ENCODE measurements at places on chromosomes 2 and 18. TPM values are rescaled to one million over a fixed set of nuclear protein-coding genes. Genes with fewer than 3 reads are reported as not detected.

ADGRF3 gene
- total RNA-seq, result not detected

DNA sequence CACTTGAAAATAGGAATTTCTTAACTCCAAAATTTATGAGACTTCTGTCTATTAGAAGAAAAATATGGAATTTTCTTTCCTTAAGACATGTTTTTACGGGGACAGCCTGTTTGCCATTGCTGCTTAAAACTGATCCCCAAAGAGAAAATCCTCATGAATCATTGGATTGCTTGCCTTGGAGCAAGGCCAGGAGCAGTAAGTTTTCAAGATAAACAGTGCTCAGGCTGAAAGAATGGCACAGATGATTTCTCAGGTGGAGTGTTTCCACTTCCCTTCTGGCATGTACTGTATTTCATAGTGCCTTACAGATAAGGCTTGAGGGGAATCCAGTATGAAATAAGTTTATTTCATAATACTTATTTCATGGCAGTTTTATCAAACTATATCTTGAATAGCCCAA, 74.3 kb upstream of the MMADHC start:
- H3K4me3 ChIP-seq, result no peak overlapping the region
- H3K27me3 ChIP-seq, result no peaks in the 10 kb centered on the region
- no peaks in the 10 kb centered on the region for H3K36me3 ChIP-seq
- no peaks in the 10 kb centered on the region for H3K4me1 ChIP-seq
- no peak overlapping the region for H3K27ac ChIP-seq
- no peak for DNase-seq

CD302 gene
- total RNA-seq, result not detected

DNA sequence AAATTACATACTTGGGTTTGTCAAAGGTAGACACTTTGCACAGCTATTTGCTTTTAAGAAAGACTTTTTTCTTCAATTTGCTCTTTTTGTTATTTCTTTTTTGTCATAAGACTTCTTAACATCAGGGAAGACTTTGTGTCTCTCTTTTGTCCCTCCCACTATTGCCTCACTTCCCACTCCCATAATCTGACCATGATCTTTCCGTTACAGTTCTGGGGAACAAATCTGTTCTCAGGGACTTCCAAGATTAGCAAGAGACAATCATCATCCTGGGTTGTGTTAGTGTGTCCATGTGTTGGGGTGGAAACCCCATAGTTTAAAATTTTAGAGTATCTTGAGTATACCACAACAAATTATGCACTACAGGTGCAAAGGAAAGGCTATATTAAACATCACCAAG, 75.3 kb downstream of the REV1 start:
- H3K27ac ChIP-seq, result no peak overlapping the region
- peaks cover 59% of the 10 kb centered on the region for H3K36me3 ChIP-seq
- H3K4me1 ChIP-seq, result no peaks in the 10 kb centered on the region
- no peaks in the 10 kb centered on the region for H3K27me3 ChIP-seq
- no peak for DNase-seq
- no peak overlapping the region for H3K4me3 ChIP-seq

DNA sequence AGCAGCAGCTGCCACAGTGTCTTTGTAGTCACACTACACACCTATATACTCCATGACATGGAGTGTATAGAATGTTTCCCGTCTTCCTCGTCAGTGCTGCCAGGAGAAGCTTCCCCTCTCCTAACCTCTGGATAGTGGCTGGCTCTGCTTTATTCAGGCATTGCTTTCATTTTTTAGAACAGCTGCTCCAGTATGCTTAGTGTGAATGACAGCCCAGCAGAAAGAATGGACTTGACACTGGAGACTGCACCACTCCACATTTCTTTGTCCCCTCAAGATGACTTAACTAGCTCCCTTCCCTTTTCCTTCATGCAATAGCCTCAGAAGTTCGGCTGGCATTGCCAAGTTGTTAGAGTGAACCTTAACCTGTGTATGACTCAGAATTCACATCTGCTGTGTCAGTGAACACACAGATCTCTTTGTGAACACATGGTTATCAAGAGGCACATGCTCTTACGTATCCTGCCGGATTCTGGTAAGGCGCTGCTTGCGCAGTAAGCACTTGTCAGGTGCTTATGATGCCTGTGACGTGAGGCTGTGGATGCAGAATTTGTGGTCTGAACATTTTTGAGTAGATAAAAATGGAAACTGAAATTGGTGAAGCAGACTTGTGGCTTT, 73.9 kb downstream of the NEDD4L start:
- DNase-seq, result no peak
- peaks cover 17% of the 10 kb centered on the region for H3K4me1 ChIP-seq
- H3K27me3 ChIP-seq, result no peaks in the 10 kb centered on the region
- H3K4me3 ChIP-seq, result no peak overlapping the region
- H3K36me3 ChIP-seq, result no peaks in the 10 kb centered on the region
- H3K27ac ChIP-seq, result no peak overlapping the region

DNA sequence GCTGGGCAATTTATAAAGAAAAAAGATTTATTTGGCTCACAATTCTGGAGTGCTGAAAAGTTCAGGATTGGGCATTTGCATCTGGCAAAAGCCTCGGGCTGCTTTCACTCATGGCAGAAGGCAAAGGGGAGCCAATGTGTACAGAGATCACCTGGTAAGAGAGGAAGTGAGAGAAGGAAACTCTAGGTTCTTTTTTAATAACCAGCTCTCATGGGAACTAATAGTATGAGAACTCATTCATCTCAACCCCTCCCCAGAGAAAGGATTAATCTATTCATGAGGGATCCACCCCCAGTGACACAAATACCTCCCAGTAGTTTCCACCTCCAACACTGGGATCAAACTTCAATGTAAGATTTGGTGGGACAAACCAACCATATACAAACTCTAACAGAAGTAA, 129.0 kb downstream of the EVA1A start:
- peaks cover 67% of the 10 kb centered on the region for H3K4me1 ChIP-seq
- peak overlapping the region; percentile 94 for H3K27ac ChIP-seq
- peak; percentile 97 for DNase-seq
- peak overlapping the region; percentile 50 for H3K4me3 ChIP-seq
- H3K36me3 ChIP-seq, result no peaks in the 10 kb centered on the region

DNA sequence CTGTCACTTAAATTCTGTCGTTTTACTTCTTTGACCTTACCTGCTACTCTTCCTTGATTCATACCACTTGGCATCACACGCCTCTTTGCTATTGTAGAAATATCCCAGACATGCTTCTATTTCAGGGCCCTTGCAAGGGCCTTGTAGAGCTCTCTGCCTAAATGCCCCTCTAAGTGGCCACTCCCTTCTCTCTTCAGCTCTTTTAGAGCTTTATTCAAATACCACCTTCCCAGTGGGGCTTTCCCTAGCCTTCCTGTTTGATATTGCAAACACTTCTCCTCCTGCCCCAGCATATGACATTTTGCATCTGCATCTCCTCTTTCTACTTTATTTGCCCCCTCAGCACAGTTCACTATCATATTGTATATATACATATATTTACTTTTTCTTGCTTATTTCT, 54.0 kb downstream of the PELI1 start:
- peak; percentile 85 for DNase-seq
- peak overlapping the region; percentile 1 for H3K4me3 ChIP-seq
- no peaks in the 10 kb centered on the region for H3K27me3 ChIP-seq
- H3K36me3 ChIP-seq, result peaks cover 33% of the 10 kb centered on the region
- H3K4me1 ChIP-seq, result peaks cover 99% of the 10 kb centered on the region

DNA sequence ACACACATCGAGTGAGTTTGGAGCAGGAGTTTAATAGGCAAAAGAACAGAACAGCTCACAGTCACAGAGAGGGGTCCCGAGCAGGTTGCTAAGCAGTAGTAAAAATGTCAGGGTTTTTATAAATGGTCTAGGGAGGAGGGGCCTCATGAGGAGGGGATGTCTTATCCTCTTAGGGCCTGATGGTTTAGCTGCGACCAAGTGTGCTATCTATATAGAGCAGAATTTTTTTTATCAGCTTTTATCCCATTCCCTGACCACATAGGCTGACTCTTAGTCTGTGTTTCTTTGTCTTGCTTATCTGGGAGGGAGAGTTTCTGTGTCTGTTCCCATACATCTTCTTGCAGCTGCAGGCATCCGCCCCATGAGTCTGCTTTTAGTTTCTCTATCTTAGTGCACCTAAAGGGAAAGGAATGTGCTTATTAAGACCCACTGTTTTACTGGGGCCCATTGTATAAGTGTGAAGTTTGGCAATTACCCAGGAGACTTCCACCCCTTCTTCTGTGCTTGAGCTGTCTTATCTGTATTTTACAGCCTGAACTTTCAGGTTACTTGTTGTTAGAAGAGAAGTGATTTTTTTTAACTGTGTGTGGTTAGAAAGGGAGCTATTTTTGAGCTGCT, 30.4 kb upstream of the GMCL1 start:
- peak overlapping the region; percentile 60 for H3K4me3 ChIP-seq
- no peaks in the 10 kb centered on the region for H3K36me3 ChIP-seq
- H3K27me3 ChIP-seq, result no peaks in the 10 kb centered on the region
- H3K27ac ChIP-seq, result no peak overlapping the region

- no peak overlapping the region for H3K27ac ChIP-seq
- H3K27me3 ChIP-seq, result no peaks in the 10 kb centered on the region
- H3K4me1 ChIP-seq, result no peaks in the 10 kb centered on the region
- no peak for DNase-seq
- H3K4me3 ChIP-seq, result no peak overlapping the region
Measured at GRCh38 chr18:14937271-14937670, 189.3 kb downstream of the ANKRD30B start.

GRCh38 chr2:234372506-234372905, 124.4 kb downstream of the ARL4C start:
- no peak overlapping the region for H3K4me3 ChIP-seq
- no peaks in the 10 kb centered on the region for H3K36me3 ChIP-seq
- no peak overlapping the region for H3K27ac ChIP-seq
- no peak for DNase-seq
- no peaks in the 10 kb centered on the region for H3K4me1 ChIP-seq
- no peaks in the 10 kb centered on the region for H3K27me3 ChIP-seq

DNA sequence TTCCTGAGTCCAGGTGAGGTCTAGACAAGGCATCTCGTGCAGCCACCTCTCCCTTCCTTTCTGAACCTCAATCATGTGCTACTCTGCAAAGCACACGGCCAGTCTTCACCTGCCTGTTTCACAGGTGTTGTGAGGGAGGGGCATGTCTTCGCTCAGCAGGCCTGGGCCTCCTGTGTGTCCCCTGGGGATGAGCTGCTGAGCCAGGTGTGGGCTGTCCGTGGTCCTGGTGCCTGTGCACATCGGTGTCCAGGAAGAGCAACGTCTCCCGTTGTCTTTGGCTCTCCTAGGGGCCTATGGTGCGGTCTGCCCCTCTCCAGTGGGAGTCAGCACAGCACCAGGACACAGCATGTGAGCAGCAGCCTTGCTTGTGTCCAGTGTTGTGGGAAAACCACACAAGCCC, 16.7 kb downstream of the ARHGEF4 start:
- no peak for DNase-seq
- H3K4me1 ChIP-seq, result no peaks in the 10 kb centered on the region
- H3K36me3 ChIP-seq, result no peaks in the 10 kb centered on the region
- no peak overlapping the region for H3K4me3 ChIP-seq

DNA sequence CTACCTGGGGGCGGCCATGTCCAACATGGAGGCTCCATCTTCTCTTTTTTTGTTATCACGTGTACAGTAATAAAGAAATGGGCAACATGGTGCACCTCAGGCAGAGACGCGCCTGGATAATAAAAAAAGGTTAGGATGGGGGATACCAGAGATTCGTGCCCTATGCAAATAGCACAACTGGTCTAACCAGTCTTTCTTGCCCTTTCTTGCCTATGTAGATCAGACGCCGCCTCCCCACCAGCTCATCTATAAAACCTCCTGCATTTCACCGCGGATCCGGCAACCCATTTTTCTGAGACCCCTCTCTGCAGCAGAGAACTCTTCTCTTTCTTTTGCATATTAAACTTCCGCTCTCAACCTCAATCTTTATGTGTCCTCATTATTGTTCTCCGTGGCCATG, 68.7 kb downstream of the MYL12B start:
- H3K36me3 ChIP-seq, result no peaks in the 10 kb centered on the region
- no peak for DNase-seq
- H3K4me3 ChIP-seq, result no peak overlapping the region
- H3K27ac ChIP-seq, result no peak overlapping the region

CYS1 gene
- 0.54 TPM for total RNA-seq

DNA sequence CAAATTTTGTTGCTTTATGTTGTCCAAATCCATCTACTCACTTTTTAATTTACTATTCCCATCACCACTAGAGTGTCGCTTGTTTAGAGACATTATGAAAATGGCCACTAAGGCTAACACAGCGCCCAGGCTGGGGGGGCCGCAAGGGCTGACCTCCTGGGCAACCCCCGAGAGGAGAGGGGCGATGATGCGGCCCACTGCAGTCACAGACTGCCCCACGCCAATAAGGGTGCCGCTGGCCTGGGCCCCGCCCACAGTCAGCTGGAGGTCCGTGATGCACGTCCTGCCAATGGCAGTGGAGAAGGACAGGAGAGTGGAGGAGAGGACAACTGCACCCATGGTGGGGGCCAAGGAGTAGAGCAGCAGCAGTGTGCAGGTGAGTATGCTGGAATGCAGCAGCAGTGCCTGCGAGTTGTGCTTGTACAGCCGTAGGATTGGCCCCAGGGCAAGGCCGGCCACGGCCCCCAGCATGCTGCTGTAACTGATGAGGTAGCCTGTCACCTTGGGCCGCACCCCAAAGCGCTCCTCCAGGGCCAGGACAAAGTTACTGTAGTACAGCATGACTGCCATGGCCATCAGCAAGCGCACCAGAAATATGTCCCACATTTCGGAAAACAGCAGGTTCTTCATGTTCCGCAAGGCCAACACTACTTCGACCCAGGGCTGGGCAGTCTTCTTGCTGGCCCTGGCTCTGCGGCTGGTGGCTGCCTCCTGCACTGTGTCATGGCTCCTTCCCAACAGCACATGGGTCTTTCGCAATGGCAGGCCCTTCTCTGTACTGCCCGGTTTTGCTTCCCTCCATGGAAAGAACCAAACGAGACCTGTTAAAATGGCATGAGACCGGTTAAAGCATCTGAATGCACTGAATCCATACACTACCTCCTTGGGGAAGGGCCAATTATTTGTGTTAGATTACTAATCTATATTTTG, 43.2 kb upstream of the TMEM182 start:
- no peaks in the 10 kb centered on the region for H3K27me3 ChIP-seq
- H3K36me3 ChIP-seq, result peaks cover 32% of the 10 kb centered on the region
- H3K27ac ChIP-seq, result no peak overlapping the region
- no peak for DNase-seq
- no peaks in the 10 kb centered on the region for H3K4me1 ChIP-seq

DNA sequence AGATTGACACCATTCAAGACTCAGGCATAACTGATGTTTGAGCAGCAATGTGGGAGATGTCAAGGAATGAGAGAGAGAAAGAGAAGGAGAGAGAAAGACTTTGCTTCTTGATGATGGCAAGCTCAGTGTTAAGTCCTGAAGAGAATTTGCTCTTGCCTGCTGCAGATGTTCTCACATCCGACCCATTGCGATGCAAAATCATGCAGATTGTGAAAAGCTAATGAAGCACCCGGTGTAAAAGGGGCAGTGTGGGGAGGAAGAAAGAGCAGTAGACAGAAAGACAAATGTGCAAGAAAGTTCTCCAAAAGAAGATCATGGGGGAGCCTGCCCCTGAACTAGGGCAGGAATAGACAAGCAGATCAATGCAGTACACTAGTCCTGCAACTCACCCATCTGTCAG, 57.7 kb downstream of the EMX1 start:
- H3K27ac ChIP-seq, result no peak overlapping the region
- peaks cover 4% of the 10 kb centered on the region for H3K4me1 ChIP-seq
- DNase-seq, result no peak
- H3K36me3 ChIP-seq, result no peaks in the 10 kb centered on the region
- H3K4me3 ChIP-seq, result no peak overlapping the region

POLR1B gene
- total RNA-seq, result 23.8 TPM

EML6 gene
- 133 TPM for total RNA-seq

GRCh38 chr2:46171411-46171953, 125.7 kb upstream of the EPAS1 start:
- H3K4me3 ChIP-seq, result no peak overlapping the region
- H3K36me3 ChIP-seq, result no peaks in the 10 kb centered on the region
- H3K27me3 ChIP-seq, result no peaks in the 10 kb centered on the region

Data from Karpas-422 (cell line).